CD4-positive, alpha-beta T cell treated with Interleukin-10 for 1 hour (primary cell): ENCODE measurements at places on chromosomes 11 and 22.

- DNase-seq: no peak
Observed at GRCh38 chr11:22851477-22851876, 8.8 kb downstream of the CCDC179 start.

DNA sequence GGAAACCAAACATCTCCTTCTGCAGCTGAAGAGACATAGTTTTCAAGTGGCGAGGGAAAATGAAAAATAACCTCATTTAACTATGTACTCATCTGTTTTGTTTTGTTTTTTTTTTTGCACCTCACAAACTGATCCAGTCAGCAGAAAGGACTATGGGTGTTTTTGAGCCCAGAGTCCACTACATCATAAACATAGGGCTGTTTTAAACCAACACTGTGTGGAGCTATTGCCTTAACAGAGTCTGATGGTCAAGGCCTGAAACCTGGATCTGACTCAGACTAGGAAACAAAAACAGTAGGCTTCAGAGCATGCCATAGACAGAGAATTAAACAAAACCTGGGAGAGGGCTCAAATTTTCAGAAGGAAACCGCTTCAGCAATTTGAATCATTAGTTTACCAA, 99.3 kb upstream of the FSHB start:
- no peak for DNase-seq

DNA sequence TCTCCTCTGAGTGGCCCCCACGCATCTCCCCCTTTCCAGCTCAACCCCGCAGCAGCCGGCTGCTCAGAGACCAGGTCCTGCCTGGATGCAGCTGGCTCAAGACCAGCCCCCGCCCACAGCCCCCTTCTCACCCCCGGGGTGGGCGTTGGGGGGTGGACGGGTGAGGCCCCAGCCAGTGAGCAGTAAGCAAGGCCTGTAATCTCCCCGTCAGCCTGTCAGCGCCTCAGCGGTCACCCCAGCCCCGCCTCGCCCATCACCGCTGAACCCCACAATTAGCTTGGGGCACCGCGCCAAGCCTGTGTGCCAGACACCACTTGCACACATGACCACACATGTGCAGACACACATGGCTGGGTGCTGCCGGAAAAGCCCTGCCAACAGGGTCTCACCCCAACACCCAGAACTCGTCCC, 5.9 kb downstream of the PLXNB2 start:
- DNase-seq: no peak

GRCh38 chr11:113376156-113376555, 11.4 kb upstream of the ANKK1 start:
- no peak for DNase-seq

GRCh38 chr11:65473278-65473860, 25.5 kb upstream of the MALAT1 start:
- no peak for DNase-seq

DNA sequence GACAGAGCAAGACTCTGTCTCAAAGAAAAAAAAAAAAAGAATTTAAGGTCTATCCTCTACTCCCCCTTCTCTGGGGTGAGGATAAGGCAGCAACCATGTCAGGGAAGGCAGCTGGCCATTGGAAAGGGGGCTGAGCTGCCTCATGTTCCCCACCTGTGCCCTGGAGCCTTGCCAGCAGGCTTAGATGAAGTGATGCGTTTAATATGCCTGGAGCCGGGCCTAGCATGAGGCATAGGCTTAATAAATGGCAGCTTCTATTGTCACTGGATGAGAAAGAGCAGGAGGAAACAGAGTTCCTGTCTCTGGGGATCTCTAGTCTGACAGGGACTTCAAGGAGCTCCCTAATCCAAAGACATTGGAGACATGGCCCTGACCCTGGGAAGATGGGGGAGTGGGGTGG, 3.2 kb upstream of the KCNE3 start:
- no peak for DNase-seq

- DNase-seq: no peak
Observed at GRCh38 chr11:47278058-47278457, 8.1 kb downstream of the MADD start.

GRCh38 chr22:35158336-35158735, 92.4 kb downstream of the ISX start:
- no peak for DNase-seq

- DNase-seq: peak; percentile 31
Observed at GRCh38 chr11:31397239-31397834, 27.7 kb downstream of the DNAJC24 start.

DNA sequence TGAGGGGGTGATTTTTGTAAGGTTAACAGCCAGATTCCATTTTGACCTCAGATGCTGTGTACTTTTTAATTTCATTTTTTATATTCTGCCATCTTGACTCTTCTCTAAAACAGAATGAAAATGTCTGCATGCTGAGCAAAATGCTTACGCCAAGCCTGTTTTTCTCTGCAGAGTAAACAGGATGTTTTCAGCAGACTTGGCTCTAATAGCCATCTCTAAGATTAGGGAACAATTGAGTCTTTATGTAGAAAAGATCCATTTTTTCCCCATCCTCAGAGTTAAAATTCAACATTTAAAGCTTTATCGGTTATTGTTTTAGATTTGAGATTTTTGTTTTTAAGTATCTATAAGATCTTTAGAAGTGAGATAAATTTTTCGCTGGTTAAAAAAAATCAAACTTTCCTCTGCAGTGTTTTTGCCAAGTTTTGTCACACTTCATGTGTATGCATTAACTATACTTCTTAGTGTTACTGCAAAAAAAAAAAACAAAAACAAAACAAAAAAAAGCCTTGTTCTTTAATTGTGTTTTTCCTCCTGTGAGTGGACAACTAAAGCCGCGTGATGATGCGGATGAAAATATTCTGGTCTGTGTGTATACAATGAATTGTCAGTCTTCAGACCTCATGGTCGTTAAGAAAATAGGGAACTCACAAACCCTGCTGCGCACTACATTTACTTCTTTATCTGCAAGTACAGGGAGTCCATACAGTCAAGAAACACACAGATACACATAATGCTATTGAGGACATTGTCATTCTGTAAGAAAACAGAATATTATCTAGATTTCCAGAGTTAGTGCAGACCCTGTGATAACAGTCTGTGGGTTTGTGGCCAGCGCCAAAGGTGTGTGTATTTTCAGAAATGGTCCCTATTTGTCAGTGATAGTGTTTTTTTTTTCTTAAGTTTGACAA, 17.5 kb upstream of the ADSL start:
- DNase-seq: no peak

DNA sequence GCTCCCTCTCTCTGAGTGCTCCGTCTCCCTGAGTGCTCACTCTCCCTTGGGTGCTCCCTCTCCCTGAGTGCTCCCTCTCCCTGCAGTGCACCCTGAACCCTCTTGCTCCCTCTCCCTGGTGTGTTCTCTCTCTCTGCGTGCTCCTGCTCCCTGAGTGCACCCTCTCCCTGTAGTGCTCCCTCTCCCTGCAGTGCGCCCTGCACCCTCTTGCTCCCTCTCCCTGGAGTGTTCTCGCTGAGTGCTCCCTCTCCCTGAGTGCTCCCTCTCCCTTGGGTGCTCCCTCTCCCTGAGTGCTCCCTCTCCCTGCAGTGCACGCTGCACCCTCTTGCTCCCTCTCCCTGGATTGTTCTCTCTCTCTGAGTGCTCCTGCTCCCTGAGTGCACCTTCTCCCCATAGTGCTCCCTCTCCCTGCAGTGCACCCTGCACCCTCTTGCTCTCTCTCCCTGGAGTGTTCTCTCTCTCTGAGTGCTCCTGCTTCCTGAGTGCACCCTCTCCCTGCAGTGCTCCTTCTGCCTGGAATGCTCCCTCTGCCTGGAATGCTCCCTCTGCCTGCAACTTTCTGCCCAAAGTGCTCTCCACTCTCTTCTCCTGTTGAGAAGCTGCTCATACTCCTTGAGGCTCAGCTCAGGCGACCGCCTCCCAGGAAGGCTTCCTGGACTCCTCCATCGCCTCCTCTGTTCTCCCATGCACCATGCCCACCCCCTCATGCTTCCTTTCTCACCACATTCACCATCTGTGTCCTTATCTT, 48.4 kb upstream of the WNT7B start:
- no peak for DNase-seq

- DNase-seq: no peak
Observed at GRCh38 chr11:63504933-63505586, 824 bp upstream of the LGALS12 start.

DNA sequence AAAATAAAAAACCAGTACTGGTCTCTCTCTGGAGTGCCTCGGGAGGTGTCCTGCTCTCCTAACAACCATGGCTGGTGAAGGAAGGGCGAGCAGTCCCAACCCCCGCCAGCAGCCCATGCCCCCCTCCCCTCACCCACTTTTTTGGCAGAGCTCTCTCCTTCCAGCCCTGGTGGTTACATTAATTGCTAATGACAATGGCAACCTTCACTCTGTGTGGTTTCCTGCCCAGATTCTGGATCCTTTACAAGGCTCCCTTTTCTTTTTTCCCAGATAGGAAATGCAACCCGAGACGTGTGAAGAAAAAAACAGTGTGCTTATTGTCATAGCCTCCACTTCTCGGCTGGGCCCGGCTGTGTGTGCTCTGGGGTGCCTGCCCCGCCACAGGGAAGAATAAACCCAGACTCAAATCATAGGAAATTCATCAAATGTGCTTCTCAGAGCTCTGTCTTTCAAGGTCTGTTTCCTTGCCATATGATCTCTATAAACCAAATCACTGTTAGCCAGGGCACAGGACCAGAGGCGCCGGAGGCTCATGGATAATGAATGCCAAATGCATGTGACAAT, 513.0 kb downstream of the SOX6 start:
- DNase-seq: no peak

DNA sequence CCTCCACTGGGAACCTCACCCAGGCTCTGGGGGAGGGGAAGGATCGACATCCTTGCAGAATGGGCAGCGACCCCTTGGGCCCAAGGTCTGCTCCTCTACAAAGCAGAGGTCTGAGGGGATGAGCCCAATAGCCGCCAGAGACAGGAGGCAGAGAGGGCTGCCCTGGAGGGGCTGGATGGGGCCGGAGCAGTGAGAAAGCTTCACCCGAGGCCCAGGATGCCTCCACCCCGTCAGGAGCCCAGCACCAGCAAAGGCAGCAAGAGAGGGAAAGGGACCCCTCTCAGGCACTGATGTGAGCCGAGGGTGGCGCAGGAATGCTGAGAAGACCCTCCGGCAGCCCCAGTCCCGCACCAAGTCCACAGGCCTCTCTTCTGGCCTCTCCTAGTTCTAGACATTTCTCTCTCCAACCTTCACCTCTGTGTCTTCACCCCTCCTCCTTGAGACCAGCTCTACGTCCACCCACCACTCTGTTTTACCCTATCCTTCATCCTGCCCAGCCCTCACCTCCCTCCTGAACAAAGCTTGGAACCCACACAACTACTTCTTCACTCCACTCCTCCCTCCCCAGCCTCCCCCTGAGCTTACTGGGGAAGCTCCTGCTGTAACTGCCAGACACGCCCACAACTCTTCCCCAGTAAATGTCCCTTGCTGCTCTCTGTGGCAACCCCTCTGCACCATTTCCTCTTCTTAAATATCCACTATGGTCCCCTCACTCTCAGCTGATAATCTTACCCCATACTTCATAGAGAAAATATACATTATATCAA, 131.9 kb downstream of the MPPED1 start:
- no peak for DNase-seq

- no peak for DNase-seq
Observed at GRCh38 chr11:37026741-37027140, 428.7 kb upstream of the RAG2 start.

DNA sequence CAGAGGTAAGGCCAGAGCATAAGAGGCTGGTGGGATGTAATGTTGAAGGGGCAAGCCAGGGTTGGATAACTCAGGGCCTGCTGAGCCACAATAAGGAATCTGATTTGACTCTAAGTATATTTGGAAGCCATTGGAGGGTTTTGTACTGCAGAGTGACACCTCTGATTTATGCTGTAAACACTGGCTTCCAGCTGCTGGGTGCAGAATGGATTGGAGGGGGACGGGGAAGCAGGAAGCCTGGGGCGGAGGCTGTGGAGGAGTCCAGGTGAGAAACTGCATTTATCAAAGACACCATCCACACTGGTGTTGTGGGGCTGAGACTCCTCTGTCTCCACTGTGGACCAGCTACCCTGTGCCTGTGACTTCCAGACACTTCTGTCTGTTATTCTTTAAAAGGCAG, 26.8 kb downstream of the MIAT start:
- no peak for DNase-seq

- peak; percentile 85 for DNase-seq
Observed at GRCh38 chr22:30266445-30267381, at the start of gene OSM. Gene OSM (minus strand): TSS chr22:30266851. CDS start chr22:30266799, 52 bp downstream.
